ENCODE measurements at places on chromosomes 12 and 14.

- DNase-seq, result no peak
Observed at GRCh38 chr12:34526946-34527345, 504.6 kb downstream of the ALG10 start.

DNA sequence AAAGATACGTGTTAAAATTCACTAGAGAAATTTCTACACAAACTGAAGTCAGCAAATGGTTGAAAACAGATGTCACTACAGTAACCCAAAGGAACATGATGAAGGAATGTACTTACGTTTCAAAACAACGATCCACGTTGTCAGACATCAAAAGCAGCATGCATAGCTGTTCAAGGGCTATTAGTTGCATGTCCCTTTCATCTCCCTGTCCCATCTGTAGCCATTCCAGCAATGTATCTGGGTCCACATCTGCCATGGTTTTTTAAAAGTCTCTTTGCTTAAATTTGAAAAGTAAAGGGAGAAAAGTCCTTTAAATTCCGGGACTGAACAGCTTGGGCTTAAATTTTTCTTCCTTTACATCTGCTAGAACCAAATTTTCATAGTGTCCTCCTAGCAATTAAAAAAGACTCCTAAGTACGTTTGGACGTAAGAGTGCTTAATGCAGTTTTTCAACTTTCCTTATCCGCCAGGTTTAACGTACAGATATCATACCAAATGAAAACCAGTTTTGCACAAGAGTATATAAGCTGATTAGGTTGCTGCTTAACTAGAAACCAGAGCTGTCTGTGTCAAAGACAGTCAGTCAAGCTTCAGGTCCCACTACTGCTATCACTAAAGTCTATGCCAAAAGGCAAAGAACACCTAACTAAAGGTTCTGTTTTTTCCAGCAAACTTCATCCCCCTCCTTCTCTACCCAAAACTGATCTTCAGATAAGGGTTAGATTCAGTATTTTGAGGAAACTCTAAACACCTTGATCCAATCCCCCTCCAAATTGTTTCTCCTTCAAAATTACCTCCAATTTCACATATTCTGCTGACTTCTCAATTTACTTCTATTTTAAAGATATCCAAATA lies 1.7 kb downstream of the HECTD1 start:
- DNase-seq, result no peak

- DNase-seq, result no peak
Observed at GRCh38 chr12:27871946-27872345, 91.9 kb upstream of the MANSC4 start.

- no peak for DNase-seq
Observed at GRCh38 chr14:100860556-100861187, 34.8 kb downstream of the MEG3 start.

GRCh38 chr14:65879248-65880009 lies 466.9 kb downstream of the FUT8 start:
- DNase-seq, result no peak

- DNase-seq, result no peak
Observed at GRCh38 chr14:77100961-77101360, 2.9 kb downstream of the CIPC start.

DNA sequence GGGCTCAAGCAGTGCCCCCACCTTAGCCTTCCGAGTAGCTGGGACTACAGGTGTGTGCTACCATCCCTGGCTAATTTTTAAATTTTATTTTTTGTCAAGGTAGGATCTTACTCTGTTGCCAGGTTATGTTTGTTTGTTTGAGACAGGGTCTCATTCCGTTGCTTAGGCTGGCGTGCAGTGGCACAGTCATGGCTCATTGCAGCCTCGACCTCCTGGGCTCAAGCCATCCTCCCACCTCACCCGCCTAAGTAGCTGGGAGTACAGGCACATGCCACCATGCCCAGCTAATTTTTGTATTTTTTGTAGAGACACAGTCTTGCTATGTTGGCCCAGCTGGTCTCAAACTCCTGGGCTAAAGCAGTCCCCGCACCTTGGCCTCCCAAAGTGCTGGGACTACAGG lies 83.3 kb upstream of the KCNH3 start:
- DNase-seq, result no peak

DNA sequence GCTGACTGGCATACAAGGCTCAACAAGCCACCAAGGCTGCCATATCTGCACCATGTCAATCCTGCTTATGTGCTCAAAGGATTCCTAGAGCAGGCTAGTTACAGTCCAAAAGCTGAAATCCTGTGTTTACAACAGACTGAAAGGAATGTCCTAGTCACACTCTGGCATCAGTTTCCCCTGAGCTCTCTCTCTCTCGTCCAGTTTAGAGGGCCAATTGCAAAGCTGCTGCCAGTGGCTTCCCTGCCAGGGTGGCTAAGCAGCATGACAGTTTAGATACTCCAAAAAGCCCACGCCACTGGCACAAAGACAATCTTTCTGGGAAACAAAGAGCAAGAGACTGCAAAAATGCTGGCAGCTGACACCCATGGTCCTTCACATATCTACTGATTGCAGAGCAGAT lies 392.1 kb downstream of the RPS29 start:
- DNase-seq, result no peak

- DNase-seq, result no peak
Observed at GRCh38 chr12:50016501-50017475, 8.5 kb downstream of the RACGAP1 start.

- no peak for DNase-seq
Observed at GRCh38 chr14:101056446-101056845, 152.9 kb upstream of the RTL1 start.

GRCh38 chr12:50196537-50196936 lies 29.4 kb upstream of the CERS5 start:
- DNase-seq, result no peak

DNA sequence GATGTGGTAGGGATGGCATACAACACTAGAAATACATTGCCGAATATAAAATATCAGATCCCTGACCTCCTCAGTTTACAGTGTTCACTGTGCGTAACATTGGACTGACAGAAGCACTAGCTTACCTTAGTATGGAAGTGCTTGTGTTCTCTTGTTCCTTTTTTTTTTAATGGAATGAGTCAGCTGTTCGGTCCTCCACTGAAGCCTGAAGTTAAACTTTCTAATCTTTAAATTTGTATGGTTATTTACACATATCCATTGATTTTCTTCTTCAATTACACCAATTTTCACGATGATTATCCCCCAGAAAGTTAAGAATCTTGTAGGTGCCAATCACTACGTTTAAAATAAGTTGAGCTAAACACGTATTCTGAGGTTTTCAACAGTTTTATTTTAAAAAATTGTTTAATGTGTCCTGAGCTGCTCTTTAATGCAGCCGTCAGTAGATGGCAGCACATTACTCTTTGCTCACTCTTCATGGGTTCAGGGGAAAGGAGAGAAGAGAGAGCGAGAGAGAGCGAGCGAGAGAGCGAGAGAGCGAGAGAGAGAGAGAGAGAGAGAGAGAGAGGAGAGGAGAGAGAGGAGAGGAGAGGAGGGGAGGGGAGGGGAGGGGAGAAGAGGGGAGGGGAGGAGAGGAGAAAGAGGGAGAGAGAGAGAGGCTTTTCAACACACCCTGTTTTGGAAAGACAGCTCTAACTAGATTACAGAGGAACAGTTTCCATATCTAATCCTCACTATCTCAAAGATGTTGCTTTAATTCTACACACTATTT lies 134.7 kb upstream of the SCAF11 start:
- no peak for DNase-seq

- no peak for DNase-seq
Observed at GRCh38 chr12:70698345-70698744, 61.1 kb upstream of the PTPRB start.

DNA sequence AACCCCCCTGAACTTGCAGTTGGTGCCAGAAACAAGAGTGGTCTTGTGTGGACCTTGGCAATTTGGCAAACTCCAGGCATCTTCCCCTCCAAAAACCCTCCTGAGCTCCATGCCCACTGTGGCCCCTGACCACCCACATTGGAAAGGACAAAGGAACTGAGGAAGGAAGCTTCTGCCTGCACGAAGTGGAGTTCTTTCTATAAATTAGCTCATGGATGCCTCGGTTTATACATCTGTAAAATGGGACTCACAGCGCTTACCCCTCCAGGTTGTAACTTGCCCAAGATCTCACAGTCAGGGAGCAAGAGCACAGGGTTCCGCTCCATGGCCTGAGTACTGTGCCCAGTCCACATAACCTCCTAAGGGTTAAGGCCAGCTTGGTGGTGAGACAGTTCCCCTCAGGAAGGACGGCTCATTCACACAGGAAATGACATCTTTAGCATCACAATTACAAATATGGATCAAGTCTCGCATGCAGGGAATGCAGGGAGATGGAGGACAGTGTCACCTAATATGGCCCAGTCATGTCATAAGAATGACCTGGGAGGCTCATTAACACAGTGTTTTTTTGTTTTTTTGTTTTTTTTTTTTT lies 66.6 kb downstream of the CLMN start:
- no peak for DNase-seq

DNA sequence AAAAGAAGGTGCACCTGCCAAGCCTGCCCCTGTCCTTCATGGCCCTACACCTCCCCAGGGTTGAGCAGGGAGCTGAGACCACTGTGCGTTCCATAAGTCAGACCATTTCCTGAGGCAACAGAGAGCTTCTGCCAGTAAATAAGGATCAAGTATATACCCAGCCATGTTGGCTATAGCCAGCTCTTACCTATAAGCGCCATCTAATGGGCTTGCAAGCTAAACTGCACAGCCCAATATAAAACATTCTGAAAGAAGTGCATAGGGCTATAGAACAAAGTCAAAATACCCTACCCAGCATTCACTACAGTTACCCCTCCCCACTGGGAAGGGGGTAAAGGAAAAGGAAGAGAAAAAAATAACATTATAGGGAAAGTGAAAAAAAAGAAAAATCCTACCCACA lies 59.3 kb upstream of the SCAF11 start:
- no peak for DNase-seq

GRCh38 chr12:104154286-104154685 lies 16.3 kb upstream of the NFYB start:
- no peak for DNase-seq

DNA sequence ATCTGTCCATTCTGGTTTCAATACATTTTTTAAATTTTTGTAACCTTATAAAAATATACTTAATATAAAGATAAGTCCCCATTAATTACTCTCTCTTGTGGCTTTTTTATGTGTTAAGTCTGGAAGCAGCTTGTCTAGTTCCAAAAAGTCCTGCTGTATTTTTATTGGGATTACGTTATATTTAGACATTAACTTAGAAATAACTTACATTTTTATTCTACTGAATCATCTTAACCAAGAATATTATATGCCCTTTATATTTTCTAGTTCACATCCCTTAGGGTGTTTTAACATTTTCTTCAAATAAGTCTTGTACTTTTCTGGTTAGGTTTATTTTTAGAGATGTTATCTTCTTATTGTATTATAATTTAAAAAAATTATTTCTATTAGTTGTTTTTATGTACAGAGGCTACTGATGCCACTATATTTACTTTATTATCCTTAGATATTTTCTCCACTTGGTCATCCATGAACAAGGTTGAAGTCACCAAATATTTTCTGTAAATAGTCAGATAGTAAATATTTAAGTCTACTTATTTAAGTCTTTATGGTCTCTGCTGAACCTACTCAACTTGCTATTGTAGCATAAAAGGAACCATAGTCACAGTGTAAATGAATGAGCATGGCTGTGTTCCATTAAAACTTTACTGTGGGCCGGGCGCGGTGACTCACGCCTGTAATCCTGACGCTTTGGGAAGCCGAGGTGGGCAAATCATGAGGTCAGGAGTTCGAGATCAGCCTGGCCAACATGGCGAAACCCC lies 132.4 kb upstream of the NEDD1 start:
- DNase-seq, result no peak

- no peak for DNase-seq
Observed at GRCh38 chr12:26704684-26705460, 128.1 kb downstream of the ITPR2 start.

GRCh38 chr12:7143564-7143963 lies 13.4 kb downstream of the CLSTN3 start:
- no peak for DNase-seq

DNA sequence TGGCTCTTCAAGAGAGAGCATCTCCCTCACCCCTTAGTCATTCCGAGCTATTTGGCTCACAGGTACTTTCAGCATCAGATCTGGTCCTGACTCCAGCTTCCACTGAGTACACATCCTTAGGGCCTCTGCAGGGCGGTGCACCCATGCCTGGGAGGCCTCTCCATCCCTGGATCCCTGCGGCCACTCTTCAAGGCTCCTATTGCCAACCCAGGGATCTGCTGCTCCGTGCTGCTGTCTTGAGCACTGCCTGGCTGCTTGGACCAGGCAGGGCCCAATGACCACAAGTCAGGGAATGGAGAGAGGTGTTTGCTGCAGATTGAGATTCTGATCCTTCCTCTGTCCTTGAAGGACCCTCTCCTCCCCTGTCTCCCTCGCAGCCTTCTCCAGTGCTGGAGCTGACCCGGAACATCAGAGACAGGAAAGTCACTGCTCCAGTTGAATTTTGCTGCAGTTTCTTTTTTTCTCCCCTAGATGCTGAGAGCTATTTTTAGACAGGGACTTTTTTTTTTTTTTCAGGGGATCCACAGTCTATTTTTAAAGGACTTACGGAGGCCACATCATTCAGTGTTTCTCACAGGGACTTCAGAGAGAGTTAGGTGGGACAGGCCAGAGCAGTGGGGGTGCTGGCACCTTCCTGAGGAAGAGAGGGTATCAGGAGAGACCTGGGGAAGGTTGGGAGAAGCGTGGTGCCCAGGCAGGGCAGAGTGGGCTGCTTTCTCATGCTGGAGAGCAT lies 50.1 kb upstream of the KCNA1 start:
- DNase-seq, result no peak

DNA sequence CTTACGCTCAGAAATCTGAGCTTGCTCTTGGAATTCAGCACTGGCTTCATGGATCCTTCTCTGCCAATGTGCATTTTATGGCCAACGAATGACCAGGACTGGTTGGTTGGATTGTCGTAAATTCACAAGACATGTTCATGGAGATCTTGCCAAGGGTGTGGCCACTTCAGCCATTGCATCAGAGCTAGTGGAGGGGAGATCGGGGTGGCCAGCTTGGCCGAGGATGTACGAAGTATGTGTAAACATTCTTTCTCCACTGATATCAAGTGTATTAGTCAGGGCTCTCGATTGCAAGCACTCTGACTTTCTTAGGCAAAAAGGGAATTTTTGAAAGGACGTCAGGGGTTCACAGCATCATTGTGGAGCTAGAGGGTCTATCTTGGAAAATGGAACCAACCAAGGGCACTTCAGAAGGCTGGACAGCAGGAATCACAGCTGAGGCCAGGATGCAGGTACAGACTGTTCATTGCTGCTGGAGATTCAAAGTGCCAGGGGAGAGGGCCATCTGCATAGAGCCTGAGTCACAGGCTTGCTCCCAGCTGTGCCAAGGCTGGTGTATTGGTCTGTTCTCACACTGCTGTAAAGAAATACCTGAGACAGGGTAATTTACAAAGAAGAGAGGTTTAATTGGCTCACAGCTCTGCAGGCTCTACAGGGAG lies 32.9 kb upstream of the ADGRD1 start:
- DNase-seq, result no peak

- no peak for DNase-seq
Observed at GRCh38 chr14:73744175-73744867, 30.1 kb upstream of the PNMA1 start.

GRCh38 chr12:65529106-65529505 lies 250.6 kb downstream of the MSRB3 start:
- DNase-seq, result no peak

GRCh38 chr14:89435492-89435891 lies 18.5 kb upstream of the FOXN3 start:
- no peak for DNase-seq

- no peak for DNase-seq
Observed at GRCh38 chr14:24256960-24257359, 6.0 kb downstream of the TGM1 start.

- DNase-seq, result no peak
Observed at GRCh38 chr12:105933671-105934665, 204.8 kb downstream of the NUAK1 start.

- no peak for DNase-seq
Observed at GRCh38 chr12:67428431-67428830, 159.3 kb downstream of the CAND1 start.

Measured in activated naive CD8-positive, alpha-beta T cell treated with anti-CD3 and anti-CD28 coated beads, Interleukin-2, amount 10 ng/mL, durations not matched to agents 7 days and 5 days (primary cell).